ENCODE measurements at places on chromosomes 4 and X. TPM values are rescaled to one million over a fixed set of nuclear protein-coding genes. Genes with fewer than 3 reads are reported as not detected.

- DNase-seq, result peak; percentile 37
These were observed 128.5 kb downstream of the LARP7 start for GRCh38 chr4:112765317-112765974.

DNA sequence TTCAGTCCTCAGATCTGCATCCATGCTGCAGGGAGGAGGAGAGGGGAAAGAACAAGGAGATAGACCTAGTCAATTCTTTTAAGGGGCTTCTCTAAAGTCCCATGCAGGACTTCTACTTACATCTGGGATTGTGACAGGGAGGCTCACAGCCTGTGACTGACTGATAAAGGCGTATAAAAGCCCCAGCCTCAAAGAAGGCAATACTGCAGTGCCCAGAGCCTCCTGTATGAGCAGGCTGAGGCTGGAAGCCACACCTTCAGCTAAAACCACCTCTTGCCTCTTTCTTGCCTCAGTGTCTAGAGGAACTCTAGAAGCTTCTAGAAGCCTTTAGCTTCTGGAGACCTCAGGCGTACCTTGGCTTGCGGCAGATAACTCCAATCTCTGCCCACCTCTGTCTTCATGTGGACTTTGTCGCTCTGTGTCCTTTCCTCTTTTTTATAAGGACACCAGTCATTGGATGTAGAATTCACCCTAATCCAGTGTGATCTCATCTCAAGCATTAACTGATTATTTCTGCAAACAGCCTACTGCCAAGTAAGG lies 6.0 kb upstream of the ZCCHC4 start:
- DNase-seq, result no peak

GRCh38 chrX:53682885-53683555 lies 3.5 kb downstream of the HUWE1 start:
- DNase-seq, result peak; percentile 67

DNA sequence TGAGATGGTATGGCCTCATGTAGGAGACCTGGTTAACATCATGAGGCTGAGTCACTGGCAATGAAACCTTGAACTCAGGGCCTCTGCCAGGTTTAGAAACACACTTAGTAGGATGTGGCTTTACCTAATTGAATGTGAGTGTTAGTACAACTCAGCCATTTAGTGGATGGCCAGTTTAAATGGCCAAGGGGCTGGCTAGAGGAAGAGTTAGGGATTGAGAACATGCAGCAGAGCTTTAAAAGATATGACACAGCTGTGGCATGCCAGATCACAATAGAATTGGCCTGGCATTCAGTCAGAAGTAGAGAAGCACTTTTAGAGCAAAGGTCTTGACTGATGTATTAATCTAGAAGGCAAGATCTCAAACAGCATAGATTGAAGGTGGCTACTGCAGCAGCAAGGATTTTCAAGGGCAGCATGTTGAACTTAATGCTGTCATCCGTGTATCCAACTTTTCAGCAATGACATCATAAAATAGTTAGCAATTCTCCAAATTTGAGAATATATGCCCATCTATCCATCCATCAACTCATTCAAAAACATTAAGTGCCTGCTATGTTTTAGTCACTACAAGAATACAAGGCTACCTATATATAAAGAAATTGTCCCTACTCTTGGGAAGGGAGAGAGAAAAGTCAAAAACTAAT lies 170.4 kb downstream of the FRAS1 start:
- DNase-seq, result no peak

The NXF3 gene
- not detected for total RNA-seq

GRCh38 chr4:26290321-26290720 lies 30.5 kb upstream of the RBPJ start:
- DNase-seq, result peak; percentile 78

The TMEM255A gene
- 3.3 TPM for total RNA-seq

- no peak for DNase-seq
These were observed 235.1 kb upstream of the TAPT1 start for GRCh38 chr4:16461362-16461761.

- DNase-seq, result peak; percentile 71
These were observed 11.7 kb upstream of the BCOR start for GRCh38 chrX:40109288-40110008.

DNA sequence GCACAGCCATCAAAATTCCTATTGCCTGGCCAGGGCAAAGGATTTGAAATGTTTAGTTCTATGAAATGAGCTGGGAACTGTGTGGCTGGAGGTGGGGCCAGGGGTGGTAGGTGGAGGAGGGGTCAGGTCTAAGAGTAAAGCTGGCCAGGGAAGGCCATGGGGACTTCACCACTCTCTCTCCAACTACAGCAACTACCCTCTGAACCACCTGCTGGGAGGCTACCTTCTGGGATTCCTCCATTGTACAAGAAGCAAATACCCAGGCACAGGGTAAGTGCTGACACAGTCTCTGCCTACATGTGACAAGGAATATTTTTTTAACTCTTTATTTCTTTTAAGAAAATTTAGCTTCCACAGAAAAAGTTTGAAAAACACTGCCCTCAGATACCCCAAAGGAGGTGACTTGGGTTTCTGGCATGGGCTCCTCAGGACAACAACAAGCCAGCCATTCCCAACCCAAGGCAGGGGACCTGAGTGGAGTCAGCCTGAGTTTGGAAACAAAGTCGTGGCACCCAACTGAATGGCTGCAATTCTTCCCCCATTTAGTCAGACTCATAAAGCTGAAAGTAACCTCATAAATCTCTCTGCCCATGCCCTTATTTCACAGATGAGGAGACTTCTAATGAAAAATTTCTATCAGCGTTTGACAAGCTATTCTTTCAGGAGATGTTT lies 593.8 kb upstream of the DIPK2B start:
- DNase-seq, result no peak

The SNCA gene
- total RNA-seq, result 16.5 TPM

GRCh38 chr4:124904723-124905388 lies 192.3 kb upstream of the ANKRD50 start:
- DNase-seq, result peak; percentile 30

GRCh38 chrX:39492497-39493162 lies 605.1 kb downstream of the BCOR start:
- peak; percentile 27 for DNase-seq

DNA sequence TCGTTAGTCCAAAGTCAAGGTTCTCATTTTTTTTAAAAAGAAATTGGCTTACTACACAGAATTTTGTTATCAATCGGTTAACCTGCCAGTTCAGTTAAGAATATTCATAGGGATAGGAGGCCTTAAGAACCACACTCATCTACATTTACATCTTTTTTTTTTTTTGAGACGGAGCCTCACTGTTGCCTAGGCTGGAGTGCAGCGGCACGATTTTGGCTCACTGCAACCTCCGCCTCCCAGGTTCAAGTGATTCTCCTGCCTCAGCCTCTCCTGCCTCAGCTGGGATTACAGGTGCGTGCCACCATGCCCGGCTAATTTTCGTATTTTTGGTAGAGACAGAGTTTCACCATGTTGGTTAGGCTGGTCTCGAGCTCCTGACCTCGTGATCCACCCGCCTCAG lies 33.7 kb downstream of the ABCE1 start:
- no peak for DNase-seq

- peak; percentile 54 for DNase-seq
These were observed 297.0 kb upstream of the DCAF8L1 start for GRCh38 chrX:28278251-28278650.

The MORF4L2 gene
- total RNA-seq, result 327 TPM

DNA sequence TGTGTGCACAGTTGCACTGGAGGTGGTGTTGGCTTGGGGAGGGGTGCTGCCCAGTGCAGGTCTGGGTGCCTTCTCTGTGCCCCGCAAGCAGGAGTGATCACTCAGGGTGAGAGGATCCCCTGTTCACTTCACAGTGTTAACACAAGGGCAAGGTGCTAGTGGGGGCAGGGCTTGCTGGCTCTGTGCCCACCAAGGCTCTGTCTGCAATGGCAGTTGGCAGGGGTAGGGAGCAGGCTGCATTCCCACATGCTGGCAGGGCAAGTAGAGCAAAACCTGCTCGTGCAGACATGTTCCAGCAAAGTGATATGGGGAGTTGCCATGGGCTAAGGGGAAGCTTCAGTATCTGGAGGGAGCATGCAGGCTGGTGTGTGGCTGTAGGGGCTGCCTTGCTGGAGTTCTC lies 428.0 kb downstream of the ZNF674 start:
- no peak for DNase-seq

The P2RY4 gene
- total RNA-seq, result 0.09 TPM

DNA sequence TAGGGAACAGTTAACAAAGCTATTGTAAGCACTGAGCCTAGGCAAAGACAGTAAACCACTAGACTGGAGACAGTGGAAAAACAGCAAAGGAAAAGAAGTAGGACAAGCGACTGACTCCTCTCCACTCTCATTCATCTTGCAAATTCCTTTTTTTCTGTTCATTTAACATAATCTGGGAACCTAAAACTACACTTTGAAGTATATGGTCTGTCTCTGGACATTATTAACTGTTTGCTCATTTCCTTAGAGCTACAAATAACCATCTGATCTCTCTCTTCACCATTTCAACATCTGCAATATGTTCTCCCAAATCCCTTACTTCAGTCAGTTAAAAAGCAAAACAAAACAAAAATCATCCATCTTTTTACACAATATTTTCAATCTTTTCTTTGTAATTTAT lies 642 bp downstream of the HMGN5 start:
- DNase-seq, result peak; percentile 16

- DNase-seq, result no peak
These were observed 8.8 kb downstream of the PPARGC1A start for GRCh38 chr4:23881052-23881501.

GRCh38 chrX:111100191-111100590 lies 4.2 kb downstream of the PAK3 start:
- DNase-seq, result peak; percentile 33

- no peak for DNase-seq
These were observed at the start of gene COX7B2 for GRCh38 chr4:46909078-46909477. COX7B2 (minus strand) TSS chr4:46909245; CDS start chr4:46735192, 174,053 bp downstream.

GRCh38 chrX:39008549-39008948 lies 207.3 kb downstream of the MID1IP1 start:
- no peak for DNase-seq

GRCh38 chr4:108794136-108794535 lies 31.3 kb upstream of the ETNPPL start:
- no peak for DNase-seq
